ENCODE measurements at places on chromosomes 1 and 21. TPM values are rescaled to one million over a fixed set of nuclear protein-coding genes. Genes with fewer than 3 reads are reported as not detected.

DNA sequence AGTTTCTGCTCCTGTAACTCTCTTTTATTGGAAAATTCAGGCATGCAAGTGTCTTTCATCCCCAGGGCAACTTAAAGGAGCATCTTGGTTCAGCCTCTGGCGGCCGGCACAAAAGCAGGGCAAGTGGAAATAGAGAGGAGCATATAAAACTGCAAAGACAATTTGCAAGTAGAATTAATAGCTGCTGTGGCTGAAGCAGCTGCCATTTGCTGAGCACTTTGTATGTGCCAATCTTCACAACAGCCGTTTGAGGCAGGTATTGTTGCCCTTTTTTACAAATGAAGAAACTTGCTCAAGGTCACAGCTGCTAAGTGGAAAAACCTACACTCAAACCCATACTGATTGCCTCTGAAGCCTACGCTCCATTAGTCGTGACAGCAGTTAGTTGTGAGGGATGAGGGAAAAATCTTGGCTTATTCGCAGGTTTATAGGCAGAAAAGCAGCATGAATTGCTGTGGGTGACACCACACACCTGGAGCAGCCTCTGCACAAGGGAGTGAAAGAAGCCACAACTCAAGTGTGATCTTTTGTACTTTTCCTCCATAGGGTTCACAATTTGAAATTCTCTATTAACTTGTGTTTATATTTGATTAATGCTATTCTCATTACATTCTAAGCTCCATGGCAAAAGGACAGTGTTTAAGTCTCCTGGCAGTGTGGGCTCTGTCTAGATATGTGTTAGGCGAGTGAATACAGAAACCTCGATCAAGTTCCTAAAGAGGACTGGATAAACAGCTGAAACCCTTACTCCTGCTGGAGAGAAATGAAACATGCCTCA, 99.0 kb upstream of the BEND5 start:
- DNase-seq: no peak

DNA sequence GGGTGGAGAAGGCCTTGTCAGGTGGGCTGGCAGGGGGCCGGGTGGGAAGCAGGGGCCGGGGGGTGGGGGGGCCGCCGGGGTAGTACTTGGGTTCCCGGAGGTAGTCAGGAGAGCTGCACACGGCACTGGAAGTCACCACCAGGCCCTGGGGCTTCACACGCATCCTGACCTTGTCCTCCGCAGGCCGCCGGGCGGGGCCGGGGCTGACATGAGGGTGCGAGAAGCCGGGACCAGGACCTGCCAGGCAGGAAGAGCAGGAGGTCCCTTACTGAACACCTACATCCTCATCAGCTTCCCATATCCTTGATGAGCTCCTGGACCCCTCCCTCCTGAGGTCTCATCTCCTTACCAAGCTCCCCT, 52.0 kb downstream of the AHDC1 start:
- no peak for DNase-seq

The NBPF3 gene
- total RNA-seq: 6.1 TPM

DNA sequence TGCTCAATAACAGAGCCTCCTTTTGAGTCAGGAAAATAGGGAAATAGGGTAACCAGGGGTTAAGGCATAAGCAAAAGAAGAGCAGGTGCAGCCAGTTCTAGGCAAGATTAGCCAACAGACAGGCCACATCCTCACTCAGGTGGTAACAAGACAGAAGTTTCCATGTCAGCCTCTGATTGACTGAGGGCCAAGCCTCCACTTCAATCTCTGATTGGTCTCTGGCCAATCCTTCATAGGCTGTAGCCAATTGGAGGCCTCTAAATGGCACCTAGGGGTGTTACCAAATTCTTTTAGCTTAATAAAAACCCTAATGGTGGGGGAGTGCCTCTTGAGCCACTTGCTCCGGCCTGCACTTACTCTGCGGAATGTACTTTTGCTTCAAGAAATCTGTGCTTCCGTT, 37.2 kb downstream of the LACTBL1 start:
- no peak for DNase-seq

The OR2AK2 gene
- not detected for total RNA-seq

DNA sequence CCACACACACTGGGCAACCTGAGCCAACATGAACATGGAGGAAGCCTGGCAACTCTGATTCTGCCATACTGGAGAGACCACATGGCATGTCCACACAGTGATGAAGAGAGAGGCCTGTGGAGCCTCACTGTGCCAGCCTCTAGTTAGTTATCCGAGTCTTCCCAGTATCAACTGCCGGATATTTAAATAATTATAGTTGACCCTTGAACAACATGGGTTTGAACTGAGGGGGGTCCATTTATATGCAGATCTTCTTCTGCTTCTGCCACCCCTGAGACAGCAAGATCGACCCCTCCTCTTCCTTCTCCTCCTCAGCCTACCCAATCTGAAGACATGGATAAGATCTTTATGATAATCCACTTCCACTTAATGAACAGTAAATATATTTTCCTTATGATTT, 27.8 kb downstream of the DDAH1 start:
- no peak for DNase-seq

- no peak for DNase-seq
These were observed 84.8 kb downstream of the POFUT2 start for GRCh38 chr21:45202889-45203288.

The MX2 gene
- total RNA-seq: 25.3 TPM

The F5 gene
- 50.8 TPM for total RNA-seq

DNA sequence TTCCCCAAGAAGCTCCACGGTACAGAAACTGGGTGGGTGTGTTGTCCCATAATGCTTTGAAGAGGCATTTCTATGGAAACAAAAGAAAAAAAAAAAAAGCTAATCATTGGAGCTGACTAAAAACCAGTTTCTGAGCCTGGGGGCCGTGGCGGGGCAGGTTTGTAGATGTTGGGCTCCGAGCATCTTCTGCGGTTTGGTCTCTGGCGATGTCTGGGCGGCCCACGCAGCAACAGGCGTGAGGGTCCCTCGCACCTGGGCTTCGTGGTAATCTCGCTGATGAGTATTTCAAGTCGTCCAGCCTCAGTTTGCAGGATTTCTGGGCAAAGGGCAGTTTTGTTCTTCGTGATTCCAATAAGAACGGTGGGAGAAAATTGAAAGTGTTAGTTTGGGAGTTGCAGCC, 6.8 kb downstream of the TP73 start:
- no peak for DNase-seq

The HES4 gene
- total RNA-seq: 1.7 TPM

- no peak for DNase-seq
These were observed 69.7 kb downstream of the CYYR1 start for GRCh38 chr21:26503414-26503813.

The PTCH2 gene
- total RNA-seq: 0.61 TPM

The PARS2 gene
- total RNA-seq: 5.6 TPM

- DNase-seq: no peak
These were observed 81.7 kb downstream of the ARID4B start for GRCh38 chr1:235246022-235246948.

The CD53 gene
- 240 TPM for total RNA-seq

The FCRL4 gene
- not detected for total RNA-seq

The TMCC2 gene
- 9.8 TPM for total RNA-seq

DNA sequence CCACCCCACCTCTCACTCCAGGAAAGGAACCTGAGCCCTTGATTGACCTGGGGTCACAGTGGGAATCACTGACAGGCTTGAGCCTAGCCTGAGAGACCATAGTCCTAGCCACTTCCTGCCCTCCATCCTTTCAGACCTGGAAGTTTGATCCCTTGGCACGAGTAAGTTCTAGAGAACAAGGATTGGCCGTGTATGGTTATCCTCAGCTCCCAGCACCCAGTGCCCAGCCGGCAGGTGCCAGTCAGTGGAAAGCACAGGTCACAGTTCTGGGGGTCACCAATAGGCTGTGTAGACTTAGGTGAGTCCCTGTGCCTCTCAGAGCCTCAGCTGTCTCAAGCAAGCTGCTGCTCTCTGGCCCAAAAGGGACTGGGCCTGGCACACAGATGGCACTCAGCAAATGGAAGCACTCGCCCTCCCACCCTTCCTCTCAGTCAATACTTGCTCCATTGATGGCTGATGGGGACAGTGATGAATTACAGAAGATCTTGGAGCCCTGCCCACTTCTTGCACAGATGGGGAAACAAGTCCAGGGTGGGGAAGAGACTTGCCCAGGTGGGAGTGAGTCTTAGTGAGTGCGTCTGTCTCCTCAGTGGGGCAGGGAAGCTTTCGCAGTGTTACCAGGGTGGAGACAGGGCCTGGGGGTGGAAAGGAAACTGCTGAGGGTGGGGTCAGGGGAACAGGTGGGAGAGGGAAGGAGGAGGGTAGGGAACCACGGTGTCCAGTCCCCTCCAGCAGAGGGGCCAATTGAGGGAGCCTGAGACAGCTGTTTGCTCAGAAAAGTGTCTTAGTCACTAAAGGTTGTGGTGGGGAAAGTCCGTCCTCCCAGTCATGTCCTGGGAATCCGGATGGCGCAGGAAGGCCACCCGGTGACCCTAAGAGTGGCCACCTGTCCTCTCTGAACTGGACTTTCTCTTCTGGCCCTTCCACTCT, 2.6 kb upstream of the KCNQ4 start:
- DNase-seq: no peak

DNA sequence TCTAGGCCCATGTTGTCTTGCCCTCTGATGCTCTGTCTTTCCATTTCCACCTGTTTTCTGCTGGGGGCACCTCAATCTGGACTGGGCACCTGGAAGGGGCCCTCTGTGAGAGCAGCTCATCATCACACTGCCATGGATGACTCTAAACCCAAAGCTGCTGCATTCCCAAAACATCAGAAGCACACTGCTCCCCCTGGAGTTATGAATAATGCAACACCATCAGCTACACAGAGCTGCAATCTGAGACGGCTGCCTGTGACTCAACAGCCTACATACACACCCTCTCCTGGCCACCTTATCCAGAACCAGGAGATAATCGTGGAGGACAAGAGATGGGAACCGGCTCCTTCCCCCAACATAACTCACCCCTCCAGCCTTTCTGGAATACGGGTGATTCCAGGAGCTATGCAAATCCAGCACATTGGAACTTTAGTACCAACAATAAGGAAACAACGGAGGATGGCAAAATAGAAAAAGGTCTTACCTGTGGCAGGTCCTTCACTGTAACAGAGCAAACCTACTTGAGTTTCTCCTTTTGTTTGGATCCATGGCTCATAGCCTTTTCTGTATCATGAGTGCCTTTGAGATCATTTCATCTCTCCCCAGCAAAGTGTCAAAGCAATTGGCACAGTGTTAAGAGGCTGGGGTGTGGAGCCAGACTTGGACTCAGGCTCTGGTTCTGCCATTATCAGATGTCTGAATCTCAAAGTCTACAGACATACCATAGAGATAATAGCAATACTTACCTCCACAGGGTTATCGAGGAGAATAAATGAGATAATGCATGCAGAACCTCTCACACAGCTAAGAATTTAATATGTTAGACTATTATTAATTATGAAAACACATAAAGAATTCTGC, 29.3 kb downstream of the AK2 start:
- DNase-seq: peak; percentile 40

GRCh38 chr21:40760821-40761220, 86.1 kb downstream of the DSCAM start:
- DNase-seq: no peak

GRCh38 chr1:86823386-86823785, 90.5 kb downstream of the SELENOF start:
- no peak for DNase-seq

- DNase-seq: no peak
These were observed 1.6 kb upstream of the BARHL2 start for GRCh38 chr1:90718411-90719329.

- DNase-seq: no peak
These were observed 811 bp upstream of the ZNF672 start for GRCh38 chr1:248837045-248837780.

The OPRD1 gene
- total RNA-seq: not detected

DNA sequence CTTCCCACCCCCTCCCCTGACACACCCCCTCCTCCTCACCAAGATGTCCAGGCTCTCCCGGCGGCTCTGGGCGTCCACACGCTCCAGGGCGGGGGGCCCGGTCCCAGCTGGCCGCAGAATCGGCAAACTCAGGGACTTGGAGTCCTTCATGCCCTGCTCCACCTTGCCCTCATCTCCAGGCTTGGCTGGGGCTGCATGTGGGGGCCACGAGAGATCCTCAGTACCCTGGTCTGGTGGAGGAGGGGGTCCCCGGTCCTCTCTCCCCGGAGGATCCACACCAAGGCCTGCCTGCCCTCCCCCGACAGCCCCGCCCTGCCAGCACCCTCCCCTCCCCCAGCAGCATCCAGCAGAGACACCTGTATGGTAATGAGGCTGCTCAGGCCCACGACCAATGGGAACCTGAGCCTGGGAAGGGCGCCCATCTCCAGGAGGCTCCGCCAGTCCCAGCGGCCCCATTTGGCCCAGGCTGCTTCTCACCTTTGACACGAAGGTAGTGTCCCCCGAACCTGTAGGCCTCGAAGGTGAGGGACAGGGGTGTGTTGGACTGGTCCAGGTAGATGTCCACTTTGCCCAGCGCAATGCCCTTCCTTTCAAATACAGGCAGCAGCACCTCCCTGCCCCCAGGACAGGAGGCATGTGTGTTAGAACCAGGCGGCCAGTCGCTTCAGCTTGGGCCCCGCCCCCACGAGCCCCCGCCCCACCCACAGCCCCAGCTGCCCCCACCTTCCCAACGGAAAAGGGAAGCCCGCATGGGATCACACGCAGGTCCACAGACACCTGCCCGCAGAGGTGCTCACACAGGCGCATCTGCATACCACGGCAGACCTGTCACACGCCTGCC, 8.2 kb upstream of the TNFRSF25 start:
- DNase-seq: no peak

The GSTM2 gene
- total RNA-seq: 11.9 TPM

The FTCD gene
- not detected for total RNA-seq

DNA sequence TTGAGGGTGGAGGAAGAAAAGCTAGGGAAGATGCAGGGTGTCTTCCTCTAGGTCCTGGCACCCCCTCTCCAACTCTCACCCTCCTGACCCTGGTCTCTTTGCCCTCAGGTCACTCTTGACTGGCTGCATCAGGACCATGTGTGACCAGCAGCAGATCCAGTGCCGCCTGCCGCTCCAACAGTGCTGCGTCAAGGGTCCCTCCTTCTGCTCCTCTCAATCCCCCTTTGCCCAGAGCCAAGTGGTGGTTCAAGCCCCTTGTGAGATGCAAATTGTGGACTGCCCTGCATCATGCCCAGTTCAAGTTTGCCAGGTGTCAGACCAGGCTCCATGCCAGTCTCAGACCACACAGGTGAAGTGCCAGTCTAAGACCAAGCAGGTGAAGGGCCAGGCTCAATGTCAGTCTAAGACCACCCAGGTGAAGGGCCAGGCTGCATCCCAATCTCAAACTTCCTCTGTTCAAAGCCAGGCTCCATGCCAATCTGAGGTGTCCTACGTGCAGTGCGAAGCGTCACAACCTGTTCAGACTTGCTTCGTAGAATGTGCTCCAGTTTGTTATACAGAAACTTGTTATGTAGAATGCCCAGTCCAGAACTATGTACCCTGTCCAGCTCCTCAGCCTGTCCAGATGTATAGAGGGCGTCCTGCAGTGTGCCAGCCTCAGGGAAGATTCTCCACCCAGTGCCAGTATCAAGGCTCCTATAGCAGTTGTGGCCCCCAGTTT, 1.8 kb downstream of the KPRP start:
- DNase-seq: no peak

The CR1L gene
- total RNA-seq: not detected

The RGSL1 gene
- not detected for total RNA-seq

- peak; percentile 44 for DNase-seq
These were observed 215.1 kb downstream of the S1PR1 start for GRCh38 chr1:101451888-101452287.

- no peak for DNase-seq
These were observed 601 bp downstream of the FAM131C start for GRCh38 chr1:16072616-16073484.

- no peak for DNase-seq
These were observed 4.5 kb downstream of the TBX15 start for GRCh38 chr1:118983558-118984041.

Measured in activated CD4-positive, alpha-beta memory T cell treated with anti-CD3 and anti-CD28 coated beads for 36 hours (primary cell).